Cerebellar cortex (tissue), 1 donor: ENCODE measurements at places on chromosomes 16 and 17.
A peak's percentile ranks its signal among the peaks of the same experiment; 100 is the strongest.

DNA sequence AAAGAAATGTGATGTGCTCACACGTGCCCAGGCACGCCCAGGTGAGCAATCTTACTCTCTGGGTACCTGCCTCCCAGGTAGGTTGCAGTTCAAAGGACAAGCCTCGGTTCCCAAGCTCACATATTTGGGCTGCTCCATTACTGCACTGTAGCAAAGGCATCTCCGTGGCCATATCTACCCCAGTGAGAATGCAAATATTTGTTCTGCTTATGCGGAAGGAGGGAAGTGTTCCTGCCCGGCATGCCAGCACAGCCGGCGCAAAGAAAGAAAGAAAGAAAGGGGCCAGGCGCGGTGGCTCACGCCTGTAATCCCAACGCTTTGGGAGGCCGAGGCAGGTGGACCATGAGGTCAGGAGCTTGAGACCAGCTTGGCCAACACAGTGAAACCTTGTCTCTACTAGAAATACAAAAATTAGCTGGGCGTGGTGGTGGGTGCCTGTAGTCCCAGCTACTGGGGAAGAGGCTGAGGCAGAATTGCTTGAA lies 30.7 kb downstream of the SLC43A2 start:
- no peak for DNase-seq

- no peak for DNase-seq
These were observed 17.1 kb upstream of the SREBF1 start for GRCh38 chr17:17853811-17854447.

GRCh38 chr17:81578038-81578441 lies 25.9 kb upstream of the FAAP100 start:
- DNase-seq = no peak

GRCh38 chr16:19984135-19984534 lies 89.6 kb downstream of the GPR139 start:
- DNase-seq = no peak

- DNase-seq = no peak
These were observed 4.0 kb downstream of the WNT3 start for GRCh38 chr17:46814446-46814845.

- no peak for DNase-seq
These were observed 50.3 kb upstream of the CLEC3A start for GRCh38 chr16:77972062-77972392.

DNA sequence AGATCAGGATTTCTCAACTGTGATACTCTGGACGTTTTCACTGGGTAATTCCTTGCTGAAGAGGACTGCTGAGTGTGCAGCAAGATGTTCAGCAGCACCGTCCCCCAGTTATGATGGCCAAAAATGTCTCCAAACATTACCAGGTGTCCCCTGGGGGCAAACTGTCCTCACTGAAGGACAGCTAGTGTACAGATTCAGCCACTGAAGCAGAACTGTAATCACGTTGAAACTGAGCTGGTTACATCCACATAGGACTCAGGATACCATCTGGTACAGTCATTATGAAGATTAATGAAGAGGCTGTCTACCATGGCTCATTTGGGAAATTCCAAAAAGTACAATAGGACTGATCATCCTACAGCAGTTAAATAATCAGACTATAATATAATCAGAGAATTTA lies 43.3 kb upstream of the GINS3 start:
- peak; percentile 92 for DNase-seq

DNA sequence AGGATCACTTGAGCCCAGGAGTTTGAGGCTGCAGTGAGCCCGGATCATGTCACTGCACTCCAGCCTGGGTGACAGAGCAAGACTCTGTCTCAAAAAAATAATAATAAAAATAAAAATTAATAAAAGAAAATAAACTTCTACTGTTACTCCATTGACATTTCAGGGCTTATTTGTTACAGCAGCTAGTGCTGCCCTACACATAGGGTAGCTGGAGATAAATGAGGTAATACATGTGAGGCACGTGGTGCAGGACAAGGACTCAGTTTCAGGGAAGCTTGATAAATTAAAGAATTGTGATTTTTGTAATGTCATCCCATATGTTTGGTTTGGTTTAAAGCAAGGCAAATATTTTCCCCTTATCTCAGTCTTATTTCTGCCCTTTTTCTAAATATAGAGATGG lies 80.3 kb downstream of the GSG1L start:
- no peak for DNase-seq

GRCh38 chr16:10737068-10737625 lies 6.5 kb upstream of the NUBP1 start:
- DNase-seq = peak; percentile 82

DNA sequence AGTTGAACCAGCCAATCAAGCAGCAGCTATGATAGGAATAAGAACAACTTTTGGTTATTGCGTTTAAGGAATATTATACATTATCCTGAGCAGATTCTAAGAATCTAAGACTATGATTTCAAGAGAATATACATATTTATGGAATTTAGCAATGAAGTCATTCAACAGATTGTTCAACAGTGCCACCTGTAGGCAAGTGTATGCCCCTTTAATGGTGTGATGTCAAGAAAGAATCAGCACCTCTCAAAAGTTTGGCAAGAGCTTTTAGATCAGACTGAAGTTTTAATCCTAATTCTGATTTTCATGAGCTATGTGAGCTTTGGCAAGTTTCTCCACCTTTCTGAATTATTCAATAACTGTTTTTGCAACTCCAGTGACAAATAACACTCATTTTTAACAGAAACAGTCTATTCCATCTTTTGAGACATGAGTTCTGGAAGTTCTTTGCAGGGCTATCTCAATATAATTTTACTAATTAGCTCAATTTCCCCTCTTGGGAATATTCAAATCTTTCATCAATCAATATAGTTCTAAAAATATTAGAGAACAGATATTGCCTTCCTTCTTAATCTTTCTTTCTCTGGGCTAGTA lies 474.3 kb upstream of the TOM1L1 start:
- DNase-seq = peak; percentile 1

- peak; percentile 44 for DNase-seq
These were observed 57.7 kb downstream of the CMC2 start for GRCh38 chr16:80948886-80949493.

DNA sequence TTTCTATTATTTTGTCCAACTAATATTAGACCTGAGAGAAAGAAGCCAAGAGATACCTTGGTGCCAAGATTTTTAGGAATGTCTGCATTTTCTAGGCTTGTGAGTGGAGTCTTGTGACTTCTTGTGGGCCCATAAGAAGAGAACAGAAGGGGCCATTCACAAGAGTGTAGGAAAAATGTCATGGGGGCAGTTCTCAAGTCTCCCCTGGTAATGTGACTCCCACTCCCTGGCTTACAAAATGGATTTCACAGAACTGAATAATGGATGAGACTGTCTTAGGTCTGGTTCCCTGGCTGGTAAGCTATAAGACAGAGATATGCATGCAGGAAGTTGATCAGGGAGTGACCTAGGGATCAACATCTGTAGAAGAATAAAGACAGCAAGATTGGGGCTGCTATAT lies 181.3 kb downstream of the CBLN1 start:
- DNase-seq = no peak

- DNase-seq = no peak
These were observed 806 bp downstream of the TBX21 start for GRCh38 chr17:47733674-47734410.

DNA sequence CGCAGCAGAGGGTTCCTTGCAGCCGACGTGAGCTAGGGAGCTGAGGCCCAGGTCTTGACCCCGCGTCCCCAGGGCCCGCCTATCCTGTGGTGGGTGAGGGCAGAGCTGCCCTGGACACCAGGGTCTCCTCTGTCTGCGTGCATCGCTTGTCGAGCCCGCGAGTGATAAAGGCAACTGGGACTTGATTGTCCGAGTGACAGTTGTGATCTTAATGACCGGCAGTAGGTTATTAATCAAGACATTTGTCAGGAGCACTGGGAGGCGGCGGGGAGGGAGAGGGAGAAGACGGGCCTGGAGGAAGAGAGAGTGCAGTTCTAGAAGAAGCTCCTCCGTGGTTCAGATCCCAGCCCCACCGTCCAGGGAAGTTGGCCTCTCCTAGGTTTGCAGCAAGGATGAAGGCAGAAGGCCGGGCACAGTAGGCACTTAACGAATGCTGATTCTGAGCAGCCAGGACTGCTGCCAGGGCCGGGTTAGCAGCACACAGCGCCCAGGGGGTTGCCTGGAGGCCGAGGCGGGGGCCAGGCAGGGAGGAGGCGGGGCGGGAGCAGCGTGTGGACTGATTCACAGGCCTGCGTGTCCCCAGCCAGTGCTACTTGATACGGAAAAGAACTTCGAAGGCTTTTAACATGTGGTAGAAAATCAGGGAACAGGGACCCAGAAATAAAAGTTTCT lies 11.3 kb upstream of the GSE1 start:
- peak; percentile 82 for DNase-seq

GRCh38 chr16:23523321-23523720 lies 13.0 kb upstream of the GGA2 start:
- DNase-seq = no peak

GRCh38 chr16:57244463-57244766 lies 644 bp upstream of the ARL2BP start:
- no peak for DNase-seq

GRCh38 chr16:57910696-57911095 lies 60.2 kb downstream of the CNGB1 start:
- DNase-seq = no peak

GRCh38 chr17:41652461-41652970 lies 28.1 kb upstream of the KRT17 start:
- DNase-seq = no peak

DNA sequence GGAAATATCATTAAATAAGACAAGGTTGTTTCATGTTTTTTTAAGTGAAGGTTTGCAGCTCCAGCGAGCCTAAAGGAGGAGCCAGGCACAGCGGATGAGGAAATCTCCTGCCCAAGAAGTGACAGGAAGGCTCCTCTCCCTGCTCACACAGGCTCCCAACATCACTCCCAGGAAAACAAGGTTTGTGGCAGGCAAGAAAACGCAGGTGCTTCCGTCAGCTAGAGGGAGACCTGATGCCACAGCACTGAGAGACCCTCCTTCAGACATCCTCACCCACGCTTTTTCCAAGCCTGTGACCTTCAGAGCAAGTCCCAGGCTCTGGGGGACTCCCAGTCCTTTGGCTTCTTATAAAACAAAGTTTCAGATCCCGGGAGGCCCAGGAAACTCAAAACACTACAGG lies 89.7 kb downstream of the ZNF423 start:
- DNase-seq = no peak

- DNase-seq = no peak
These were observed 60.0 kb downstream of the CRISPLD2 start for GRCh38 chr16:84879569-84880487.

- no peak for DNase-seq
These were observed 46.0 kb downstream of the TNRC6A start for GRCh38 chr16:24775455-24775854.

DNA sequence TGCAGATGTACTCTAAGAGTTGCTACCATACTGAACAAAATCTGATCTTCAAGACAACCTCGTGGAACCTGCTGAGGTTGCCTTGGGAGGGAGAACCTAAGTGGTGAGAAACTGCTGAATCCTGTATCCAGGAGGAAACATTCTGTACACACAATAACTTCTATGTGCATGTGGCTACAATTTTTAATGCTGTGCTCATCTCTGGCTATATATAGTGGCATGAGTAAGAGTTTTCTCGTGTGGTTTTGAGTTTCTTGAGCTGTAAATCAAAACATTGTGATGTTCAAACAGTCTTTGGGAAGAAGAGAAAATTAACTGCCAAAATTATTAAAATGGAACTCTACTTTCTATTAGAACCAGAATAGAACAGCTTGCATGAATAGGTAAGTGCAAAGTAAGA lies 206.8 kb downstream of the CA10 start:
- DNase-seq = no peak

DNA sequence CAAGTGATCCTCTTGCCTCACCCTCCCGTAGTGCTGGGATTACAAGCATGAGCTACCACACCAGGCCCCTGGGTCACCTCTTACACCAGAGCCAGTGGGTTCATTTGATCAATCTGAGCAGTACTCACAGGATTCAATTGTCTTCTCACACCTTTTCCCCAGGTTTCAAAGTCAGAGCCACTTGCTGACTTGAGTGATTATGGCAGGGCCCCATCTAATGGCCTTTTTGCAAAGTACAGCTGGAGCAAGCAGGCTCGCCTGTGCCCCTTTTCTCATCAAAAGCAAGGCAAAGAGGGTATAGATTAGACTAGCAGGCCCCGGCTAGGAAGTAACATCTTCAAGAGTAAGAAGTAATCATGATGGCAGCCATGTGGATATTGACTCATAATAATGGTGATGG lies 114.8 kb upstream of the NOL11 start:
- DNase-seq = peak; percentile 70

- DNase-seq = no peak
These were observed 21.3 kb downstream of the ZCCHC14 start for GRCh38 chr16:87471278-87472141.

GRCh38 chr17:65920996-65921395 lies 270.9 kb downstream of the CEP112 start:
- DNase-seq = no peak

DNA sequence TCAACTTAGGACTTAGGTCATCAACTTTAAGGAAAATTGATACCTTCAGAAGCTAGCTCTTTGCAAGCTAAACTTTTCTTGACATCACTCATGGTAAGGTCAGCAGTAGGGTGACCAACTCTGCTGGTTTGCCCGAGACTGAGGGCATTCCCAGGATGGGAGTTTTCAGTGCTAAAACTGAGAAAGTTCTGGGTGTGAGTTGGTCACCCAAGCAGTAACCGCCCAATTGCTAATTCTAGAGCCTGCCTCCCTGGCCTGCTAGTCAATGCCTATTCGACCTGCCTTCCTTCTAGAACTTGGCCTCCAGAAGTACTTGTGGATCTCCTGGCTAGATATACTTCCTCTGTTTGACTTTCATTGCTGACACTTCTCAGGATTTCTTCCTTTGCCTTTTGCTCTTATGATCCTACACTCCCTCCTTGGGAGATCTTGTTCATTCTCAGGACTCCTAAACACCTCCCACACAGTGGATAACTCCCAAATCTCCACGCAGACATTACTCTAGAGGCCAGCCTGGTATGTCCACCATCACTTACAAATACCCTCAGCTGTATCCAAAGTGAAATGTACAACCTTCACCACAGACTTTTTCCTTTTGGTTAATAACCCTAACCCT lies 10.5 kb upstream of the MYO18A start:
- no peak for DNase-seq

DNA sequence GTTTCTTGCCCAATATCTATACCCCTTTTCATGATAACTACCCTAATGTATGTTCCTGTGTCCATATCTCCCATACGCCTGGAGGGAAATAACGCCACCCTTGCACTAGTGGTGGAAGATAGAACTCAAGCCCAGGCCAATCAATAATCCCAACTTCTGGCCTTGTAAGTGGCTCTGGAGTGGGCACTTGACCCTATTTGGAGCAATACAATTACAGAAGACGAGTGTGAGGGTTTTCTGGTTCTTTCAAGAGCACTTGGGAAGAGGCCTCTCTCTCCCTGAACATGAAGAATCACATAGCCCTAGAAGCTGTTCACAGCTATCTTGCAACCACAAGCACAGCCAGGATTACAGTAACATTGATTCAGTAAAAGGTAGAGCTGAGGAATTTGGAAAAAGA lies 217.9 kb downstream of the RAB11FIP4 start:
- no peak for DNase-seq

- no peak for DNase-seq
These were observed 6.8 kb downstream of the FHOD1 start for GRCh38 chr16:67240506-67240905.

GRCh38 chr16:71883168-71883848 lies 674 bp downstream of the ZNF821 start:
- peak; percentile 71 for DNase-seq

GRCh38 chr16:56475201-56475600 lies 23.8 kb downstream of the OGFOD1 start:
- no peak for DNase-seq
